ENCODE measurements at places on chromosomes 13 and 19.

GRCh38 chr19:3387645-3388589, 21.5 kb downstream of the NFIC start:
- no peak for DNase-seq

DNA sequence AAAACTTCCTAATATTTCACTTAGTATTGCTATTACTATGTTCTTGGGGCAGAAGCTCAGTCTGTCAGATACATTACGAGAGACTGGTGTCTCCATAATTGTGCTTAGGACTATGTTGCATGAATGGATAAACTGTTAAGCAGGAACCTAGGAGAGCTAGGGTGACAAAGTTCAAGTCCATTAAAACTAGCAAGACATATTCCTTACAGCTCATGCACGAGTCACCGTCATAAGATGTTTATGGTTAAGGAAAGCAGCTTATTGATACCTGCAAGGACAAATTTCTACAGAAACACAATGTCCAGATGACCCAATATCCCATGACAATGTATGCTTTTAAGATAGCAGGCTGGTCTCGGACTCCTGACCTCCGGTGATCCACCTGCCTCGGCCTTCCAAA, 5.7 kb upstream of the ZNF813 start:
- no peak for DNase-seq

DNA sequence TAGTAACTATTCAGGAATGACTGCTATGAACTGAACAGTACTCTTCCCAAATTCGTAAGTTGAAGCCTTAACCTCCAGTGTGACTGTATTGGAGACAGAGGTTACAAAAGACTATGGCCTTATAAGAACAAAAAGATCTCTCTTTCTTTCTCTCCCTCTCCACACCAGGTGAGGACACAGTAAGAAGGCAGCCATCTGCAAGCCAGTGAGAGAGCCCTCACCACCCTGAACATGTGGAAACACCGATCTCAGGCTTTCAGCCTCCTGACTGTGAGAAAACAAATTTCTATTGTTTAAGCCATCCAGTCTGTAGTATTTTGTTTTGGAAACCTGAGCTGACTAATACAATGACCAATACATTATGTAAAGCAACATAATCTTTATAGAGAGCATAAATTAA, 888.9 kb downstream of the SLITRK1 start:
- DNase-seq: no peak

- peak; percentile 97 for DNase-seq
These were observed 12.4 kb upstream of the CCDC9 start for GRCh38 chr19:47243776-47244547.

- DNase-seq: no peak
These were observed 8.6 kb downstream of the FPR3 start for GRCh38 chr19:51803519-51803918.

- DNase-seq: no peak
These were observed 88.1 kb downstream of the FLT1 start for GRCh38 chr13:28406733-28407266.

DNA sequence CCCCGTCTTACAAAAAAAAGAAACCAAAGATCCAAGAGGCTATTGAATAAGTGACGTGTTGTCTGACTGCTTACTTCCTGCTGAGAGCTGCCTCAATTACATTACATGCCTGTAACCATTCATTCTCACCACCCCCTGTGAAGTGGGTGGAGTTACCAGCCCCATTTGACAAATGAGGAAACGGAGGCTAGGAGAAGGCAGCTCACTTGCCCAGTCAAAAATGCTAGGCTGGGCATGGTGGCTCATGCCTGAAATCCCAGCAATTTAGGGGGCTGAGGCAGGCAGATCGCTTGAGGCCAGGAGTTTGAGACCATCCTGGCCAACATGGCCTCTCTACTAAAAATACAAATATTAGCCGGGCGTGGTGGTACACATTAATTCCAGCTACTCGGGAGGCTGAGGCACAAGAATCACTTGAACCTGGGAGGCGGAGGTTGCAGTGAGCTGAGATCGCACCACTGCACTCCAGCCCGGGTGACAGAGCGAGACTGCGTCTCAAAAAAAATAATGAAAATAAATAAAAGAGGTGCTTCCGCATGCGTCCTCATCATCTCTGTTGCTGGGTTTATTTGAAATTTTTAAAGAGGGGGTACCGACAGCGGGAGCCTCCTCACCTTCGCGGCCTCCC, 499 bp downstream of the LSM7 start:
- DNase-seq: peak; percentile 77

DNA sequence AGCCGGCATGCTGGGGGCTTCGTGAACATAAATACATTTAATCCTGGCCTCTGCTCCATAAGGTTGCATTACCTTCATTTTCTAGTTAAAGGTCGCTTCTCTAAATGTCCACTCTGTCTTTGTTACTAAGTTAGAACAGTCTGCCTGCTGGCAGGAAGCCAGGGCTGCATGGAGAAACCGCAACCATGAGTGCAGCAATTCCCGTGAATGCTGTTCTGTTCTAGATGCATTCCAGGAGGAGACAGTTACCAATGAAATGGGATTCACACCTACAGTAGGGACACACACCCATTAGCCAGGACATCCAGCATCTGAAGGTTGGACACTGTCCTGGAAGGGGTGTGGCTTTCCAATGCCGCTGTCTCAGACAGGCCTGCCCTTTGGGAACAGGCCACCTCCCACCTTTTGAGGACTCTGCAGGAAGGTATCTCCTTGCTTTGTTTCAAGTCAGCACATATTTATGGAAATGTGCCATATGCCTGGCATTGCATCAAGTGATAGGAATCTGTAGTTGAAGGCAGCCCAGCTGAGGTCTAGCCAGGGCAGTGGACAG, 129.7 kb downstream of the SLC7A1 start:
- DNase-seq: no peak

DNA sequence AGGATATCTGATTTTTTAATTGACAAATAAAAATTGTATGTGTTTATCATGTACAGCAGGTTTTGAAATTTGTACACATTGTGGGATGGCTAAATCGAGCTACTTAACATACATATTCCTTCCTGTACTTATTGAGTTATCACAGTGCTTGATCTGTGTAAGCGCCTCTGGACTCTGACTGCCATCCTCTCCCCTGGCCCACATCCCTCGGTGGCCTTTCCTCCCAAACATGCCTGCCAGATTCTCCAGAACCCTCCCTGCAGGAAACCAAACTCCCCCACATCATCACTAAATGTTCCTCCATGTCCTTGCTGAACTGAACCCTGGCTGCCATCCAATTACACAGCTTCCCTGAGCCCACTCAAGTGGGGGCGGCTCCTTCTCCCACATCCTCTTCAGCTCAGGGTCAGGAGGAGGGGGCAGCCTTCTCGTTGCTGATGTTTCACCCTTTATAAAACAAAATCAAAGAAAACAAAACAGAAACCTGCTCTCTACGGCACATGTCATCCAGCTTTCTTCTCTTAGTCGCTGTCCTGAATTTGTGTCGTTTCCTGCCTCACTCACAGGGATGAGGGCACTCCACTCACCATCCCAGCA, 97.1 kb upstream of the SPATA13 start:
- DNase-seq: no peak

GRCh38 chr13:110328573-110328972, 21.5 kb downstream of the COL4A2 start:
- no peak for DNase-seq

DNA sequence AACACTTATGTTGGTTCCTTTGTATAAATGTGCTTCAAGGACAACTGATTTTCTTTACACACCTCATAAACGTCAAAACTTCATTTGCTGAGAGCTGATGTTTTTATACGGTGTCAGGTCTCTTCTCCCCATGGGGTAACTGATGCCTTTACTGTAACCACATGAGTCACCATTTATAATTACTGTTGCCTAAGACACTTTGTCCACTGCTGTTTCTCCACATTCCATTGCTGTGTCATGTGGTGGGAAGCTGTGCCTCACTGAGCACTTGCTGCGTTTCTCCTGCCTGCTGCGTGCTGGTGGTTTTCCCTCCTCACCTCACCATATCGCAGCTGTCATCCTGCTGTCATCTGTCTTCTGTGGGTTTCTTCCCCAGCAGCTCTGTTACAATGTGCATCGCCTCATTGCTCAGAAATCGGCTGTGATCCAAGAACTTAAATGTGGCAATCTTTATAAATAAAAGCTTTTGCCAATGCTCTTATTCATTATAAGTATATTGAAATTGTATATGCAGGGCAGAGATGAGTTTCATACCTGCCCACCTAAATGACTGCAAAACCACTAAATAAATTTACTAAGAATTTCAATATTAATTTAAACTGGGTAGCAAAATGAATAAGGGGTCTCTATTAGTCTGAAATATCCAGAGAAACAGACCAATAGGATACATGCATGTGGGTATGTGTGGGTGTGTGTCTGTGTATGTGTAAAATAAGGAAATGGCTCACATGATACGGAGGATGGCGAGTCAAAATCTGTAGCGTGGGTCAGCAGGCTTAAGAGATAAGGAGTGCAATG, 547.0 kb upstream of the SLITRK5 start:
- no peak for DNase-seq

GRCh38 chr19:41533671-41534215, 42.2 kb upstream of the CEACAM21 start:
- DNase-seq: no peak

- peak; percentile 81 for DNase-seq
These were observed 27.2 kb downstream of the PBX4 start for GRCh38 chr19:19591133-19591825.

- DNase-seq: no peak
These were observed 166.2 kb downstream of the ZIC5 start for GRCh38 chr13:99805361-99805760.

GRCh38 chr13:101416181-101417042, at the start of gene NALCN:
NALCN (minus strand) TSS chr13:101416508; CDS start chr13:101399126, 17,382 bp downstream.
- DNase-seq: no peak

DNA sequence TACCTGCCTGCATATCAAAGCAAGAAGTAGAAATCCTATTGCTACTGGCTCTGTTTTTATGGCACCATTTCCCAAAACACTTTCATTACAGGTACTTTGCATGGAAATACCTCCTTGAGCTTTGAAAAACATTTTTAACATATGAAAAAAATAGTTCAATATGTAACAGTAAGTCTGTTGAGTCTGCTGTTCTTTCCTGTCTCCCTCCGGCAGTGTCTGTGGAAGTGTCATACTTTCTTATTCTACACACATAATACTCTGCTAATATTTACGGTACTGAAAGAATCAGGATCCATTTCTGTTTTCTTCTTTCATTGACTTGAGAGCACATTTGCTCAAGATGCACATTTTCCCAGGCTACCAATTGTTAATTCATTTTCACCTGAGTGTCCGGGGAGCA, 8.2 kb upstream of the SERTM1 start:
- DNase-seq: no peak

DNA sequence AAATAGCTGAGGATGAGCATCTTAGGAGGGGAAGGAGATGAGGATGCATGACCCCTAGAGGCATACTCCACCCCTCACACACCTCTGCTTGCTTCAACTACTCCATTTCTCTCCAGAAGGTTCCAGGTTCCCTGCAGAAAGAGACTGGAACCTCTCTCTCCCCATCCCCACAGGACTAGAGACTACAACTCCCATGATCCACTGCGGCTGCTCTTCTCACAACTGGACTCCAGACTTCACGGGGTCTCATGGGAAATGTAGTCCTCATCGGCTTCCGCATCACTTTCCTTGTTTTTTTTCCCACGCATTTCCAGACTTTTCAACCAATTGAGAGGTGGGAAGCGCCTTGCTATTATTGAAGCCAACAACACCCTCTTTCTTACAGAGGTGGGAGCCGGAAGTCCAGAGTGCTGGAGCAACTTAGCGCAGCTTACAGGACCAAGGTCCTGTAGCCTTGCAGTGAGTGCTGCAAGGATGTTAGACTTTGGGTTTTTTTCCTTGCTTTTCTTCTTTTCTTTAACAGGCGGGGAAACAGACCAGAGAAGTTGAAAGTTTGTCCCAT, 13.9 kb upstream of the CACNG6 start:
- DNase-seq: peak; percentile 36

GRCh38 chr19:7500811-7501450, 12.1 kb upstream of the PEX11G start:
- DNase-seq: no peak

GRCh38 chr19:18283338-18283737, 1.9 kb upstream of the JUND start:
- DNase-seq: no peak

GRCh38 chr13:40383885-40384284, 282.6 kb downstream of the FOXO1 start:
- no peak for DNase-seq

DNA sequence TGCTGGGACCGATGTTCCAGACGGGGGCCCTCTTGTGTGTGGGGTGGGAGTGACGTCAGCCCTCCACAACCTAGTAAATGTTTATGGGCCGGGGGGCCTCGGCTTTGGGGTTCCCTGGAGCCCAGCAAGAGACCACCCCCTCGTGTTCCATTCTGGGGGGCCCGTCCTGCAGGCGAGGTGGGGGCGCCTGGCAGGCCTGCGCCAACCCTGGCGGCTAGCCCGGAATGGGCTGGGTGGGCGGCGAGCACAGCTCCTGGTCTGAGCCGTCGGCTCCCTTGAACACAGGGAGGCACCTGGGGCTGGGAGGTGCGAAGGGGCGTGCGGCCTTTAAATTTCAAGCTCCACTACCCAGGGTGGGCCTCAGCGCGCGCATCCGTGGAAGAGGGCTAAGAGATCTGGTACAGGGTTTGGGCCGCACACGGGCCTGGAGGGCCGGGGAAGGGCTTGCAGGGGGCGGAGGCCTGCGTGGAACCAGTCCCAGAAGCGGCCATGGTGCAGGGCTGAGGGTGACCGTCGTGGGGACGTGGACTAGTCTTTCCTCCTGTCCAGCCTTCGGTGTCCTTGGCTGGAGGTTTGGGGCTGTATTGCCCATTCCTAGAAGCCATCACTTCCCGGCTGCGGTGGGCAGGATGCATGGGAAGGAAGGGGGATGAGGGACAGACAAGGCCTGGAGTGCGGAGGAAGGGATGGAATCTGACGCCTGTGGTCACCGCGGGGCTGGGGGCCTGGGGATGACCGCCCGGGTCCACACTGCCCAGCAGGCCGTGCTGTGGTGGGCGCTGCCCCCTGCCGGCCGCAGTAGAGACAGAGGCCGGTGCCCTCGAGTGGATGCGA, 11.4 kb downstream of the NDUFA11 start:
- DNase-seq: no peak

DNA sequence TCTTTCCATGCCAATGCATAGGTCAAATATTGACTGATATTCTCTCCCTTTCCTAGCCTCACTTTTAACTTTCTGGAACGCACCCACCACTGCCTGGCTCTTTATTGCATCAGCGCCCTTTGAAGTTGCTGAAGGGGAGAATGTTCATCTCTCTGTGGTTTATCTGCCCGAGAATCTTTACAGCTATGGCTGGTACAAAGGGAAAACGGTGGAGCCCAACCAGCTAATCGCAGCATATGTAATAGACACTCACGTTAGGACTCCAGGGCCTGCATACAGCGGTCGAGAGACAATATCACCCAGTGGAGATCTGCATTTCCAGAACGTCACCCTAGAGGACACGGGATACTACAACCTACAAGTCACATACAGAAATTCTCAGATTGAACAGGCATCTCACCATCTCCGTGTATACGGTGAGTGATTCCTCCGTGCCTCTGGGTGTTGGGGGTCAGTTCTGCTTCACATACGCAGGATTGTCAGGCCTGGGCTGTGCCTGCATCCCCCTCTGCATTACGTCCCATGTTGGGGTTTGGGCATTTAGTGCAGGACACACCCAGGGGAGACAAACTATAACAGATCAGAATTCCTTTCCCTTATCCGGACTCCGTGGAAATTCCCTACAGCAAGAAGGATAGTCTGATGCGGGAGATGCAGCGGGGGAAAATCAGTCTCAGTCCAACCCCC, 1.3 kb downstream of the CEACAM21 start:
- no peak for DNase-seq

Measured in stimulated activated effector memory CD8-positive, alpha-beta T cell treated with anti-CD3 and anti-CD28 coated beads, Interleukin-12 subunit alpha, Interleukin-12 subunit beta, amount 100 ng/mL, for 72 hours (primary cell).